ENCODE measurements at places on chromosomes 7 and 10.

DNA sequence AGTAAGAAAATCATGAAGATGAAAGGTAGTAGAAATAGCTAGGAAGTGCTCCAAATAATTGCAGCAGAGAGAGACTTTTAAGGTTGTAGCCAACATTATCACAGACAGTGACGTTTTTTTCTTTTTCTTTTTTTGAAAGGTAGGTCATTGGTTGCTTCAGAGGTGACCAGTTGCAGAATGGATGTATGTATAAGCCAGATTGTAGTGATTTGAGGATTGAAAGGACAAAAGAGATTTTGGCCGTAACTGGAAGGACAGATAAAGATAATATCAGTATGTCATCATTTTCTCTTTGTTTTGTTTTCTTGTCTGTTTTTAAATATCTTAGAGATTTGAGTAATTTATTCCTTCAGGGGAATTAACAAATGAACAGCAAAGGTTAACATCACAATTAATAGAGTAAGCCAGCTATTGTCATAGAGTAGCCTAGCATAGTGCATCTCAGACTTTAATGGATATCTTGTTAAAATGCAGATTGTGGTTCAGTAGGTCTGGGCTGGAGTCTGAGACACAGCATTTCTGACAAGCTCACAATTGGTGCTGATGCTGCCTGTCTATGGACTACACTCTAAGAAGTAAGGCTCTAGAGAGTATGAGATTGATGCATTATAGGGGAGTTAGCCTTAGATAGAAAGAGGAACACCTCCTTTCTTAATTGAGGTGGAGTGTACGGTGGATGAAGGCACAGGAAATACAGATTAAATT is 28.3 kb downstream of the CDK13 start:
- DNase-seq, result no peak

- no peak for DNase-seq
Measured at GRCh38 chr10:110836706-110837105, 35.0 kb upstream of the PDCD4 start.

- DNase-seq, result no peak
Measured at GRCh38 chr7:15863951-15864625, 177.6 kb upstream of the MEOX2 start.

DNA sequence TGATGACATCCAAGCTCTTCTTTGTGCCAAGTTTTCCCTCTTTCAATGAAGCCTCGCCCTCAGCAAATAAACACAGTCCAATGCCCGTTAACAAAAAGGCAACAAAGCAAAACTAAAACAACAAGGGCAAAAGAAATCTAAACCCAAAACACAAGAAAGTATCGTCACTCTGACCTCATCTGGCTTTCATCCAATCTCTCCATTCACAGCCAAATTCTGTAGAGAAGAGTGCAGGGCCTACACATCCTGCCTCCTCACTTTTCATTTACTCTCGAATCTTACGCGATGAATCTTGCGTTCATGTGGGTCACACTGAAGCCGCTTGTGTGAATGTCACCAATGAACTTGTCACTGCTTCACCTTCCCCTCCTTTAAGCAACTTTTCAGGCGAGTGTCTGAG is 15.9 kb upstream of the AKR1E2 start:
- DNase-seq, result no peak

DNA sequence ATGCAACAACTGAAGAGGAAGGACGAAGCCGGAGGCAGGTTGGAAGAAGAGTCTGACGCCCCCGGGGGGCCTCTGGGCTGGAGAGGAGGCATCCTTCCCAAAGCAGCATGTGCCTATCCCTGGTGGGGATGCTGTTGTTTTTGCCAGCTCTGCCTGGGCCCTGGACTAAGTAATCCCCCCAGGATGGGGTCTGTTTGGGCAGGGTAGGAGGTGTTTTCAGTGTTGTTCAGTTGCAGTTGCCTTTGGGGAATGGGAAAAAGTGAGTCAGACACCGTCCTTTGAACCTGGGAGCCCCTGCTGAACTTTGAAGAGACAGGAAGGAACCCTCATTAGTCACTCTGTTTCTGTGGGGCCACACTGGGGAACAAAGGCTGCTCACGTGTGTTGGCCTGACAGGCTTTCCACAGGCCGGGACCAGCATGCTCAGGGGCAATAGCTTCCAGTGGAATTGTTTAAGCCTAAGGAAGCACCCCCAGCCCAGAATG is 35.2 kb upstream of the GDF10 start:
- no peak for DNase-seq

DNA sequence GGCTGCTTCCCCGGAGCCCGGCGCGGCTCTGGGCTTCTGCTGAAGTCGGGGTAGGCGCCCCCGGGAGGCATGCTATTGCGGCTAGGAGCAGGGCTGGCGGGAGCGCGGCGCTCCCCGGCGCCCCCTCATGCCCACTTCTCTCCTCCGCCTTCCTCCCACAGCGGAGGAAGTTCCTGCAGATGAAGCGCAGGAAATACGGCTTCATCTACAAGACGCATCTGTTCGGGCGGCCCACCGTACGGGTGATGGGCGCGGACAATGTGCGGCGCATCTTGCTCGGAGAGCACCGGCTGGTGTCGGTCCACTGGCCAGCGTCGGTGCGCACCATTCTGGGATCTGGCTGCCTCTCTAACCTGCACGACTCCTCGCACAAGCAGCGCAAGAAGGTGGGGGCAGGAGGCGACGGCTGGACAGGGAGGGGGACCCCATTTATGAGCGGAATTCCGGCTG is 479 bp downstream of the CYP26A1 start:
- DNase-seq, result no peak

GRCh38 chr7:610531-611280 is 91.1 kb upstream of the PDGFA start:
- no peak for DNase-seq

- peak; percentile 73 for DNase-seq
Measured at GRCh38 chr10:129958629-129959543, 5.2 kb downstream of the EBF3 start.

- no peak for DNase-seq
Measured at GRCh38 chr10:86506499-86506898, 15.1 kb downstream of the WAPL start.

- no peak for DNase-seq
Measured at GRCh38 chr7:45937301-45937700, 16.2 kb upstream of the IGFBP3 start.

- peak; percentile 31 for DNase-seq
Measured at GRCh38 chr10:35336084-35336831, at the start of gene CCNY. Gene CCNY (plus strand): TSS chr10:35336509. CDS start chr10:35337054, 545 bp downstream.

Measured in NCI-H1092 treated with DMSO at 0.1 percent for 48 hours (cell line).